ENCODE measurements at places on chromosomes 2 and 18.

DNA sequence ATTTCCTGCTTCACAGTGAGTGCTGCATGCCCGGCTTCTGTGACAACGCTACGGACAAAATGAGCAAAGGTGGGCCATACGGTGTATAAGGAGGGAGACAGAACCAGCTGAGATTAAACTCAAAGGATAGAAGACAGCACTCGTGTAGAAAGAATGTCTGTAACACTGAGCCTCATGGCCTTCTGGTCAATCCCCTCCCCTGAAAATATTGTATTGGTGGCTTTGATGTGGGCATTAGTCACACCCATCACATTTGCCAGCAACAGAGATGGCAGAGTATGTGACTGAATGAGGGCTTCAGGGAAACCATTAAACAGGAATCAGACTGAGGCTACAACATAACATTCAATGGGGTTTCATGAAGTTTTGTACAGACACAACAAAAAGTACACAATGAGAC is 287.8 kb upstream of the CCDC68 start:
- DNase-seq, result no peak

DNA sequence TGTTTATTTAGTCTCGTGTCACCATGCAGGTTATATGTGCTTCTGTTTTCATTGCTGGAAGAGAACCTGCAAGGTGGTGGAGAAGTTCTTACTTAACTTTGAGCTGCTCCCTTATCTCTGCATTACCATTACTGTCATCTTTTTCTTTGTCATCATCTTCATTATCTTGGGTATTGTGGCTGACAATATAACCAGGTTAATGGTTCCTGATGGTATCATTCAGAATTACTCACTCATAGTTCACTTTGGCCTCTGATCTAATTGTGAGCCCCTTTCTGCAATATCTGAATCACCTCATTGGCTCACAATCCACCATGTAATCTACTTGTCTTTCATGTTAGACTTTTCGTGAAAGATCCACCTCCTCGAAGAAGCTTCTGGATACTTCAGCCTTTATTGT is 5.0 kb downstream of the CD28 start:
- no peak for DNase-seq

DNA sequence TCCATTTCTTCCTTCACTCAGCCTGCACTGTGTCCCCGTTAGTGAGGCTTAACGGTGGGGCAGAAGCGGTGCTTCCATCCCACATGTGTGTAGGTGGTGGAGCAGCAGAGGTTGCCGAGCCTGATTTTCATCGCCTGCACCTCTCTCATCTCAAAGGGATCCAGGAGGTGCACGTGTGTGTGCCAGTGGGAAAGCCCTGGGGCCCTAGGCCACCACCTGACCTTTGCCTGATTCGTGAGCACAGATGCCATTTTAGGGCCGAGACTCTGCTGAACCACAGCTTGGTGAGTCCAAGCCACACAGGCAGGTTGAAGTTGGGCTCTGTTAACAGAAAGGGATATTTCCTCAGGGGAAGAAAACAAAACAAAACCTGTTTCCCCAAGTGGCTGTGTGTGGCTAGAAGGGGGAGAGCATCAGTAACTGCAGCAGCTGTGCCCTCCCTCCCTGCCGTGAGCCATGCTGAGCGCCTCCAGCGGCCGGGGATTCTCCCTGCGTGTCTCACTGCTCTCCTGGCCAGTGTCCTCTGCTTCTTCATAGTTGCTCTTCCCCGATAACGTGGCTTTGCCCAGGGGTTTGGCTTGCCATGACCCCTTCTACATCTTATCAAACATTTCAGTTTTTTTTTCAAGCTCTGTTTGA is 81.5 kb downstream of the MAPRE2 start:
- no peak for DNase-seq

DNA sequence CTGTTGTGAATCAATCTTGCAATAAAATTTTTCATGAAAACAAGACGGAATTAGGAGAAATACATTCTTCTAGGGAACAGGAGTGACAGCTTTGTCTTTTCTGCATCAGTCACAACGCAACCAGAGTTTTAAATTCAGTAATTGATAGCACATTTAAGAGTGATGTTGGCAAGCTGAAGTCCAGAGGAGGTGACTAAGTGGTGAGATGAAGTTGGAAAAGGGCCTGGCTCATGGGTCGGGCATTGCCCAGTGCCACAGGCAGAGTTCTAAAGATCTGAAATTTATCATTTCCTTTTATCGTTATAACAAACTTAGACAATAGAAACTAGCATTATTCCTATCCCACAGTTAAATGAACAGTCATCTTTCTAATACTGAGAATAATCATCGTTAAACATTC is 764.6 kb upstream of the ZEB2 start:
- no peak for DNase-seq

GRCh38 chr2:8592736-8593135 is 89.1 kb upstream of the ID2 start:
- no peak for DNase-seq

- DNase-seq, result no peak
Measured at GRCh38 chr2:237441605-237442274, 27.8 kb upstream of the COL6A3 start.

- no peak for DNase-seq
Measured at GRCh38 chr2:66507673-66508201, 72.8 kb downstream of the MEIS1 start.

DNA sequence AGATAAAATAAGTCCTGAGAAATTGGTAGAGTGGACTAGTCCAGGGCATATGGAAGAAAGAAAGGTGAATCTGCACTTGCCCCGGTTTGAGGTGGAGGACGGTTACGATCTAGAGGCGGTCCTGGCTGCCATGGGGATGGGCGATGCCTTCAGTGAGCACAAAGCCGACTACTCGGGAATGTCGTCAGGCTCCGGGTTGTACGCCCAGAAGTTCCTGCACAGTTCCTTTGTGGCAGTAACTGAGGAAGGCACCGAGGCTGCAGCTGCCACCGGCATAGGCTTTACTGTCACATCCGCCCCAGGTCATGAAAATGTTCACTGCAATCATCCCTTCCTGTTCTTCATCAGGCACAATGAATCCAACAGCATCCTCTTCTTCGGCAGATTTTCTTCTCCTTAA is 9.8 kb downstream of the SERPINB13 start:
- DNase-seq, result no peak

DNA sequence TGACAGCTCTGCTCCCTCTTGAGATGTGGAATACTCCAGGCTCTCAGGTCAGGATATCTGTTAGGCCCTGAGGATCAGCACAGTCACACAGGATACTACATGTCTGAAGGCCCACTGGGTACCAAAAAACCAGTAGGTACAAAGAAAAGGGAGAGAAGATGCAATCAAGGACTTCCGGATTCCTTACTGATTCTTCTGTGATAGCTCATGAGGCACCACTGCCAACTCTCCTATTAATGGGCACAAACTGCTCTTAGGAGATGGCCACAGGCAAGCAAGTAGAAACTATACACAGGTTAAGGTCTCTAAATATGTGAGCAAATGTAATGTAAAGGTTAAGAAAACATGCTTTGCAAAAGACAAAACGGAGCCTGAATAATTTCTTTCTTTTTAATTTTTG is 3.5 kb downstream of the TMEM127 start:
- DNase-seq, result no peak

DNA sequence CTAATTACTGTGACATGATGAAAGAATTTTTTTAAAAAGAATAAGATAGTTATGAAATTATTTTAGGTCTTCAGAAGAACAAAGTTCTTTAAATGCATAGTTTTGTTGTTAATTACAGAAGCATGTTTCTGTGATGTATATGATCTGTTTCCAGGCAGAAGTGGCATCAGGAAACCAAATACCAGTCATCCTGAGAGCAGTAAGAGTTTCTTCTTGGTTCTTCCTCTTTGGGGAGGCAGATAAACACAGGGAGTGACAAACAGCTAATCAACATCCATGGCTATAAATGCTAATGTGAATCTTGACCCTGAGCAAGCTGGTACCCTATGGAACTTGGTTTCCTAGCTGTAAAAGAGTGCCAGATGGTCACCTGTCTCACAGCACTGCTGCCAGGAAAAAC is 29.2 kb downstream of the WIPF1 start:
- no peak for DNase-seq

DNA sequence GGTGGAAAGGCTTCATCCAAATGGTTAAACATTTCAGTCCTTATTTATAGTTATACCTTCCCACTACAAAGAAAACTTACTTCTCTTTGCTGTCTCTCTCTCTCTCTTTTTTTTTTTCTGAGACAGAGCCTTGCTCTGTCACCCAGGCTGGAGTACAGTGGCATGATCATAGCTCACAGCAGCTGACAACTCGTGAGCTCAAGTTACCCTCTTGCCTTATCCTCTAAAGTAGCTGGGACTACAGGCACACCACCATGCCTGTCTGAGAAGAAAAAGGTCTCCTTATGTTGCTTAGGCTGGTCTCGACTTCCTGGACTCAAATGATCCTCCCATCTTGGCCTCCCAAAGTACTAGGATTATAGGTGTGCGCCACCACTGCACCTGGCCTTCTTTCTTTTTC is 32.3 kb upstream of the OLA1 start:
- no peak for DNase-seq

- DNase-seq, result no peak
Measured at GRCh38 chr2:37892436-37893114, 32.5 kb upstream of the RMDN2 start.

DNA sequence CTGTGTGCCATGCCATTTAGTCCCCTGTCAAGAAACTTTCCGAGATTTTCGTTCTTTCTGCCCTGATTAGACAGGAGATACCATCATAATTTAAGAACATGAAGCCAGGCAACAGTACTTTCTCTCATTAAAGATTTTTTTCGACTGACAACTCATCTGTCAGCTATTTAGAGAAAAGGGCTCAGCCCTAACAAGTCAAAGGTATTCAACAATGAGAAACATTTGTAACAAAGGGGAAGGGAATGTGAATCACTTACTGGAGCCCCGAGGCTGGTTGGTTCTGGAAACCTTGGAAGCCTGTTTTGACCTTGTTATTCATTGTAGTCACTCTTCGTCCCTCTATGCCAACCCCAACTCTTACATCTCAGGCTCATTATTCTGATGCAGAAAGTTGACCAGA is 199.4 kb downstream of the SPP2 start:
- no peak for DNase-seq

GRCh38 chr2:68471385-68471784 is 4.0 kb downstream of the APLF start:
- no peak for DNase-seq

GRCh38 chr18:67354091-67354490 is 162.4 kb downstream of the DSEL start:
- DNase-seq, result no peak

DNA sequence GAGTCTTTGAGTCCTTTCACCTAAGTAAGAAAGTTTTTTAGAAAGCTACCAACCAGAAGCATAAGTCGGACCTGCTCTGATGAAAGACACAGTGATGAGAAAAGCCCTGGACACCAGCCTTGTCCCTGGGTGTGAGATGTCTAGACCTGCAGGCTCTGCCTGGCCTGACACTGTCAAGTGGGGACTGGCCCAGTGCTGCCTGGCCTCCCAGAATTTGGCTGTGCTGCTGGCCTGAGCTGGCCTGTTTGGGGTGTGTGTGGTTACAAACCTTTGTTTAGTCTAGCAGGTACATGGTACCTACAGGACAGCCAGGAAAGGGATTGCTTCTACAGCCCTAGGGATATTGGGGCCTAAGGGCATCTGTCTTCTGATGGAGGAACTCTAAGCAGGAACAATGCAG is 48.3 kb downstream of the ASB1 start:
- no peak for DNase-seq

DNA sequence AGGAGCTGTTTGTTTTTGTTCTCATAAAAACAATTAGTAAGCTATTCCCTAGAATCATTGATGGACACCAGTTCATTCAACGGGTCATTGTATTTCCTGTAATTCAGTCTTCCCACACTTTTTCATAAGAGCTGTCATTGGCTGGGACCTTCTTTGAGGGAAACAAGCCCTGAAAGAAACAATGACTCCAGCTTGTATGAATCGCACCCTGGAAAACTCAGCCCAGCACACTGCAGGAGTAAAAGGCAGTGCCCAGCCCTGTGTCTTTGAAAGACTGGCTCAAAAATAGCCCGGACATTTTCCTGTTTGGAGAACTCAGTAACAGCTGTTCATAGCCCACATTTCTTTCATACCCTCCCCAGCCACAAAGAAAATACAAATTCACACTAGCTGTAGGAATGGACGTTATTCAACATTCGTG is 81.5 kb downstream of the NCKAP5 start:
- DNase-seq, result no peak

GRCh38 chr2:175834477-175834876 is 167.6 kb downstream of the LNPK start:
- DNase-seq, result no peak

DNA sequence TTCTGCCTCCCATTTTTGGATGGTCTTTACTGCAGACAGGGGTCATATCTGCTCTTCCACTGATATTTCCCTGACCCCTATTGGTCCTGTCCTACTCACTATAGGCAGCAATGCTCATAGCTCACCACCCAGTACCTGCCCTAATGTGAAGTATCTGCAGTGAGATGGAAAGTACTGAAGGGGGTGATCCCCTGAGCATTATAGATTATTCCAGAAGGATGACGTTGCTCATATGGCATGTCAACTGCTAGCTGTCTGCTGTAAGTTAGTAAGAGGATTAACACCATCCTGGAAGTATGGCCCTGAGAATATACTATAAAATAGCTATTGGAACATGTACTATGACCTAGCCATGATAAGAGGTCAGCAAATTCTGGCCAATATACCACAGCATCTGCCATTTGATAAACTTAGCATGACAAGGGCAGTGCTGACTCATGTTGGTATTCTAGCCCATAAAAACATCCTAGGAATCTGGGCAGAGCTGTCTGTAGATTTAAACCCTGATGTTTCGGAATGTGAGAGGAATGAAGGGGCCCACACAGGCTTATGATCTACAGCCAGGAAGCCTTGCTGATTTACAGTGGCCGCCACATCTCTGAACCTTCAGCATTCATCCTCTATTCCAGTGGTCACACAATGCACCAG is 451.4 kb downstream of the TNS1 start:
- DNase-seq, result no peak

DNA sequence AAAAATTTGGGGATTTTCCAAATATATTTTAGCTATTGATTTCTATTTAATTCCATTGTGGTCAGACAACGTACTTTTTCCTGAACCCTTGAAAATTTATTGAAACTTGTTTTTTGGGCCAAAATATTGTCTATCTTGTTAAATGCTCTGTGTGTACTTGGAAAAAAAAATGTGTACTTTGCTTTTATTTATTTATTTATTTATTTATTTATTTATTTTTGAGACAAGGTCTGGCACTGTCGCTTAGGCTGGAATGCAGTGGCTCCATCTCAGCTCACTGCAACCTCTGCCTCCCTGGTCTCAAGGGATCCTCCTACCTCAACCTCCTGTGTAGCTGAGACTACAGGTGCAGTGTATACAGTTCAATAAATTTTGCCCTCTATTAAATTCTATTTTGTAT is 94.6 kb downstream of the TGIF1 start:
- DNase-seq, result no peak

GRCh38 chr18:76658627-76659026 is 163.6 kb upstream of the ZNF516 start:
- no peak for DNase-seq

- no peak for DNase-seq
Measured at GRCh38 chr2:207871506-207871905, 101.8 kb upstream of the FZD5 start.

GRCh38 chr18:29383311-29384273 is 1206.7 kb upstream of the CDH2 start:
- no peak for DNase-seq

GRCh38 chr2:42459296-42459695 is 34.5 kb downstream of the KCNG3 start:
- no peak for DNase-seq

GRCh38 chr2:190841707-190842505 is 38.7 kb upstream of the GLS start:
- DNase-seq, result no peak

GRCh38 chr18:2994603-2995432 is 18.1 kb downstream of the LPIN2 start:
- peak; percentile 61 for DNase-seq

GRCh38 chr2:177331466-177331997 is 61.0 kb upstream of the AGPS start:
- DNase-seq, result no peak

Data from effector CD4-positive, alpha-beta T cell (primary cell).